EH (cell line): ENCODE measurements at places on chromosomes 7 and 10.

DNA sequence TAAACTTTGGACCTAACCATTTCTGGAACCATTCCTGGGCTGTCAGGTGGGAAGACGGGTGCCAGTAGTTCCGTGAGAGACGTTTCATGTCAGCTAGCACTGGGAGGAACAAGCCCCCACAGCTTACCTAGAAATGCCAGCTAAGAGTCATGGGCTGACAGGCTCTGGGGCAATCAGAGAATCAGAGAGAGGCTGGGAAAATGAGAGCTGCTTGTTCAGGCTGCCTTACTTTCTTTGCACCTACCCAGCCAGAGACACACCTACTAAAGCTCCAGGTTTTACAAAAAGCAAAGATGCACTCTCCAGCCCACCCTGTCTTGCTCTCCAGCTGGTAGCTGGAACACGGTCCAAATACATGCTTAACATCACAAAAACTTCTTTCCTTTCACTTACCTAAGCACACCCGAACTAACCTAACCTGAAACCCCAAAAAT, 688 bp downstream of the PTN start:
- DNase-seq, result no peak

GRCh38 chr7:152336754-152337368, 98.9 kb downstream of the KMT2C start:
- peak; percentile 63 for DNase-seq

DNA sequence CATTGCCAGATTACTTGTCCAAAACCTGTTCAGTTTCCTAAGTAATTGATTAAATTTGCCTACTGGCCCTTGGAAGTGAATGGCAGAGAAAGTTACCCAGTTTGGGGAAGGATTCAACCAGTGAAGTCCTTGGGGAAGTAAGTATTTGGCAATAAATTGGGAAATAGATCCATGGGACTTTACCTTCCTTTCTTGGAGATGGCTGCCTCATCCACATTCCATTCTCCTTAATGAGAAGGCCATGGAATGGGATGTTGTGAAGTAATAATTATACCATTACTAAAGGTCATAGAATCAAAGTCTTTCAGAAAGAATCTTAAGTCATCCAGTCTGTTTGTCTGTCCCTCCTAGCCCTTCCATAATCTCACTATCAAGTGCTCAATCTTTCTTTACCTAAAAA, 4.5 kb upstream of the COPG2 start:
- DNase-seq, result peak; percentile 19

- DNase-seq, result no peak
These were observed 6.9 kb upstream of the AOC1 start for GRCh38 chr7:150845421-150845861.

- DNase-seq, result no peak
These were observed 191.1 kb upstream of the GRB10 start for GRCh38 chr7:50973814-50974213.

DNA sequence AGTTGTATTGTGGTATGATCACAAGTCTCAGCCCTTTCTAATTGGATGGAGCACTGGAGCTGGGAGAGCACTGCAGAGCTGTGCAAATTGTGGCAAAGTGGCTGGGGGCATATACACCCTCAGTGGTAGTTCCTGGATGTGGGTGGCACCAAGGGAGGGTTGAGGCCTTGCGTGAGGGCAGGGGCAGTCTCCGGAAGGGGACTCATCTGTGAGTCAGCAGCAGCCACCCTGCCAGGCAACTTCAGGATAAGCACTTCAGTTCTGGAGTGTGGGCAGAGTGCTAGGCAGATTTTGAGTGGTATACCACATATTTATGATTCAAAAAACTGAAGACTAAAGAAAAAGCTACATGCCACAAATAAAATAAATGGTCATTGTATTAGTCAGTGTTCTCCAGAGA, 210.5 kb downstream of the ETV1 start:
- peak; percentile 1 for DNase-seq

DNA sequence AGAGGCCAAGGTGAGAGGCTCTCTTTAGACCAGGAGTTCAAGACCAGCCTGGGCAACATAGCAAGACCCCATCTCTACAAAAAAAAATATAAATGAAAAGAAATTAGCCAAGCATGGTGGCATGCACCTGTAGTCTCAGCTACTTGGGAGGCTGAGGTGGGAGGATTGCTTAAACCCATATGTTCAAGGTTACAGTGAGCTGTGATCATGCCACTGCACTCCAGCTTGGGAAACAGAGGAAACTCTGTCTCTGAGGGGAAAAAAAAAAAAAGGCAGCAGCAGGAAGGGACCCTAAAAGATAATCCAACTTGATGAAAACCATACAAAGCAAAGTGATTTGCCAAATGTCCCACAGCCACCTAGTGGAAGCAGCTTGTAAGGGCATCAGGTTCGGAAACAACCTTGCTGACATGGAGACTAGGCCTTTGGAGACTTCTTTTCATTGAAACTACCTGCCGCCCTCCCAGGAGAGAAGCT, 15.6 kb upstream of the PBLD start:
- DNase-seq, result peak; percentile 60

DNA sequence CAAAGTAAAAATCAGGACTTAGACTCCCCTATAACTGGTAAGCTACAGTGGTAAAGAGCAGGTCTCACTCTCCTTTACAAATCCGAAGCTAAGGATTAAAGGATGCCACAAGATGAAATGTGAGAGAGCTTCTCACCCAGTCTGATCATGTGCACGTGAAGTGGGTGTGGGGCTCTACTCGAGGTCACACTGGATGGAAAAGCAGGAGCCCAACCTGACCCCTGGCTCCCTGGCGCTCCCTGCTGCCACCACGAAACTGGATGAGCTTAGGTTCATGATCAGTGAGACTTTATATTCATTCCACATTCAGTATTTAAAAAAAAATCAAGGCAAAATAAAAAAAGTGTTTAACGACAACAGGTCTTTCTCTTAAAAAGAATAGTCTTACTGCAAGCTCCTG, 21.7 kb upstream of the FOXI2 start:
- no peak for DNase-seq

DNA sequence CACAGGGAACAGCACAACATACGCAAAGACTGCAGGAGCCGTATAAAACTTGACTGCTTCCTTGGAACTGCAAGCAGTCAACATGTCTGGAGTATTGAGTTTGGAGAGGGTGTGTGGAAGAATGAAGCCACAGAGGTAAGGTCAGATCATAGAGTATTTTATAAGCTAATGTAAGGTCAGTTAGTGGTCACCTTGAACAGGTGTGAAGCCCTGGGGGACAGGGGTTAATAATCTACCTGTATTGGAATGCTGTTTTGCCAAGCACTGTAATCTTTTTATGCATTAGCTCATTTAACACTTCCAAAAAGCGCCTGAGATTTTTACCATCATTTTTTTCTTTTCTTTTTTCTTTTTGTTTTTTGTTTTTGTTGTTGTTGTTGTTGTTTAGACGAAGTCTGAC, 23.1 kb downstream of the PLAU start:
- DNase-seq, result no peak

GRCh38 chr10:79137826-79138225, 69.1 kb downstream of the ZMIZ1 start:
- peak; percentile 74 for DNase-seq

DNA sequence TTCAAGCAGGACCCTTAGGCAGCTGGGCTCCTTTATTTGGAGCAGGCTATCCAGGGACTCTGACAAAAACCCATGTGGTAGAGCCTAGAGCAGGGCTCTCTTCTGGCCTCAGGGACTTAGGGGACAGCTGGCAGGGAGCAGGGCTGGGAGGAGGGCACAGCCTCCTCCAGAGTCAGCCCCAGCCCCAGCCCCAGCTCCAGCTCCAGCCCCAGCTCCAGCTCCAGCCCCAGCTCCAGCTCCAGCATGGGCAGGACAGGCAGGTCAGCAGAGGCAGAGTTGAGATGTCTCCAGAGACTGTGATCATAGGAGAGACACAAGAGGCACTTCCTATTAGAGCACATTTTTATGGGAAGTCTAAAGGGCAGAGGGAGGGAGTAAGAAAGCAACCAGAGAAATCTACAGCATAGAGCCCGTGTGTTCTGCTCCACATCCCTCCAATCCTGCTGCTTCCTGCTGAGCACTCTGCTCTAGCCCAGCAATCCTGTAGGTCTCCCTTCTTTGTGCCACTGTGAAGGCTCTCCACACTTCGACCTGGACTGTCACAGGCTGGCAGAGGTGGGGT, 13.3 kb upstream of the C10orf53 start:
- DNase-seq, result no peak

GRCh38 chr10:85080934-85081333, 752.5 kb downstream of the CCSER2 start:
- no peak for DNase-seq

DNA sequence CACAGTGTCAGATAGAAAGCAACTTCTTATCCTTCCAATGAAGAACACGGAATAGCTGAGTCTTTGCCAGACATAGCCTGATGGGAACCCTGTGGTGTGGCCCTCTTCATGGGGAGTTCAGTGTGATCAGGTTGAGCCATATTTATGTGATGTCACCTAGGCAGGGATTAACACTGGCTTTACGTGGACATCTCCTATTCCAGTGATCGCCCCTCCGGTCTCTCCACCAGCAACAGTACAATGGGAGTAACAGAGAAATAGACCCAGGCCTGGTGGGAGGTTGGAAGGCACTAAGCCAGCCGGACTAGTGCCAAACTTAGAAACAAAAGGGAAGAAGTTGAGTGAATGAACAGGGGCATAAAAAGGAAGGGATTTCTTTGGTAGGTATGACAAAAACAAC, 358.1 kb downstream of the PRPF18 start:
- DNase-seq, result no peak

DNA sequence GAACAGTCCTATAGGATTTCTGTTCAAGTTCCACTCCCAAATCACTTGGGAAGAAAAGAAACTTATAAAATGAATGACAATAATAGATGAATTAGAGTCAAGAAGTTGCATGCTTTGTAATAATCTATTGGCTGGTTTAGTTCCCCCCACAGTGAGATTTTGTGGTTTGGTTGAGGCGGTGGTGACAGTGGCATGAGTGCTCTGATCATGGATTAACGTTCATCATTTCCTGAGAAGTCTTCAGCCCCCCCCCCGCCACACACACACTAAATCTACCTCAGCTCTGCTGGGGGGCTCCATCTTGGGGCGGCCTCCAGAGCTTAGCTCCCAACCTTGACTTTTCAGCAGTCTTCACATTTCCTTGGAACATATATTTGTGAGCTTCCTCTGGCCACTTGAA, 121.7 kb downstream of the ABCA13 start:
- DNase-seq, result no peak

- DNase-seq, result peak; percentile 1
These were observed 595.2 kb downstream of the AUTS2 start for GRCh38 chr7:70193514-70193913.

DNA sequence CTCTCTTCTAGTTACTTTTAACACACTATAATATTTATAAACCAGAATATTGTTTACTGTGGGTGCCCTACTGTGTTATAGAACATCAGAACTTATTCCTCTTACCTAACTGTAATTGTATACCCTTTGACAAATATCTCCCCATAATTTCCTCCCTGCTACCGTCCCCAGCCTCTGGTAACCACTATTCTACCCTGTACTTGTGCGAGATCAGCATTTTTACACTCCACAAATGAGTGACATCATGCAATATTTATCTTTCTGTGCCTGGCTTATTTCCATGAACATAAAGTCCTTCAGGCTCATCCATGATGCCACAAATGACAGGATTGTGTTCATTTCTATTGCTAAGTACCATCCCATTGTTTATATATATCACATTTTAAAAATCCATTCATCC, 139.8 kb upstream of the RSU1 start:
- no peak for DNase-seq

DNA sequence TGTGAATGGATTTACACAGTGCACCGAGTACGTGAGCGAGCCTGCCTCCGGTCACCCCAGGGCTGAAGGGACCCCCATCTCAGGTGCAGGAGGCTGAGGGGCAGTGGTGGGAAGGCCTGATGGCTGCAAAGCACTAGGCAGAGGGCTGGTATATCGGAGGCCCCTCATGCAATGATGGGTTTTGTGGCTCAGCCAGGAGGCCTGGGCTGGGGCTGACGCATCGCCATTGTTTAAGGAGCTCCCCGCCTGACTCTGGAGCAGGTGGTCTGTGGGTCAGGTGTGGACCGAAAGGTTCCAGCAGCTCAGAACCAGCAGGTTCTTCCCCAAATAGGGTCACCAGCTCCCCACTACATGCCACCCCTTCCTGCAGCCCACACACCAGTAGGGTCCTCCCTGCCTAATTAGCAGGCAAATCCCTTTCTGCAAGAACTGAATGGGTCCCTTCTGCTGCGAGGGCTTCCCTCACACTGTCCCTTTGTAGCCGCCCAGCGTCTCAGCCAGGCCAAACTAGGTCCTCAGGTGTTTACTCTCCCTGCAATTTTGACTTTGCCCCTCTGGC, 33.0 kb downstream of the OAT start:
- no peak for DNase-seq

GRCh38 chr10:11357439-11357838, 254.0 kb downstream of the USP6NL start:
- no peak for DNase-seq

- DNase-seq, result peak; percentile 77
These were observed 203.5 kb downstream of the RNLS start for GRCh38 chr10:88379575-88379974.

- no peak for DNase-seq
These were observed 1.7 kb upstream of the HMX2 start for GRCh38 chr10:123146013-123146893.

- no peak for DNase-seq
These were observed 1012.5 kb downstream of the NRG3 start for GRCh38 chr10:82887488-82887887.

DNA sequence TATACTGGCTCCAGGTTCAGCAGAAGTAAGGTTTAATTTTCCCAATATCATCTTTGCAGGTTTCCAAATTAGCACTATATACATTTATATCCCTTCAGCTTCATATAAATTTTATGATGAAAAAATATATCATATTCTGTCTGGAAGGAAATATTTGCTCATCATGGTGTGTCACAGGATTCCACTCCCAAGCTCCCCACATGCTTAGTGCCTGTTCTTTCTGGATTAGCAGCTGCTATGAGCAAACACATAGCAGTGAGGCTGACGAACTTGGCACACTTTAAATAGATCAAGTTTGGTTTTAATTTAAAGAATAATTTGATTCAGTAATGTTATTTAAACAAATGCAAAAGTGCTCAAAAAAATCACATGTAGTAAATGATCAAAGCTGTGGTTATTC, 251.9 kb downstream of the AGMO start:
- DNase-seq, result no peak

GRCh38 chr7:139650429-139651100, 127.1 kb downstream of the CLEC2L start:
- no peak for DNase-seq

- DNase-seq, result no peak
These were observed 130.4 kb downstream of the SMURF1 start for GRCh38 chr7:99013266-99014112.

DNA sequence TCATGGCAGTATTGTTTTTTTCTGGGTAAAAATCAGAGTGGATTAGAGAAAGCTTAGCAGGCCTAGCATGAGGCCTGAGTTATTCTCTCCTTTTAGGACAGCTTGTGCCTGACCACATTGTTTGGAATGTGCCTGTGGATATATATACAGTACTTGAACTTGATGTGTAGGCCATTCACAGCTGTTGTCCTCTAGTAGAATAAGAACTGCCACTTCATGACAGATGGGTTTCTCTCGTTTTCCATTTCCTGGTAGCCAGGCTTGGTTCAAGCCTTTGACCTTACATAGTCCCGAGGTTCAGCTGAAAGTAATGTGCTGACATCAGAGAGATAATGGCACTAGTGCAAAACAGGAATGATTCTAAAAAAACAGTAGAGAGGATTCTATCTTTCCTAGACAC, 473.9 kb downstream of the AUTS2 start:
- no peak for DNase-seq

- no peak for DNase-seq
These were observed 95.2 kb upstream of the EGR2 start for GRCh38 chr10:62911210-62911963.
